H4 (cell line): ENCODE measurements at places on chromosomes 11 and 22. TPM values are rescaled to one million over a fixed set of nuclear protein-coding genes. Genes with fewer than 3 reads are reported as not detected.
A peak's percentile ranks its signal among the peaks of the same experiment; 100 is the strongest.

HOATZ gene
- not detected in 2 replicates for total RNA-seq

DNA sequence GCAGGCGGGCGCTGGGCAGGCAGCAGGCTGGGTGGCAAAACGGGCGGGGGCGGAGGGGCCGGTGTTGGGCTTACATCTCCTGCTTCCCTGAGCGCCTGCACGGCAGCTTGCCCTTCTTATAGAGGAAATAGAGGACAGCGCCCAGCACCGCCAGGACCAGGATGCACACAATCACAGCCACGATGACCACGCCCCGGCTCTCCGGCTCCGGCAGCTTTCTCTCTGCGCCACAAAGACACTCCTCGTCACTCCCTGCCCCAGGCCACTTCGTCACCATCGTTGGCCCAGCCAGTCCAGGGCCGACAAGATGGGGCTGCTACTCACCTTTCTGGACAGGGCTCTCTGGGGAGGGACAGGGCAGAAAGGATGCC is 6.3 kb downstream of the MCAM start:
- DNase-seq = no peak

GRCh38 chr22:23061471-23062280 is 8.6 kb upstream of the GNAZ start:
- DNase-seq = no peak

DNA sequence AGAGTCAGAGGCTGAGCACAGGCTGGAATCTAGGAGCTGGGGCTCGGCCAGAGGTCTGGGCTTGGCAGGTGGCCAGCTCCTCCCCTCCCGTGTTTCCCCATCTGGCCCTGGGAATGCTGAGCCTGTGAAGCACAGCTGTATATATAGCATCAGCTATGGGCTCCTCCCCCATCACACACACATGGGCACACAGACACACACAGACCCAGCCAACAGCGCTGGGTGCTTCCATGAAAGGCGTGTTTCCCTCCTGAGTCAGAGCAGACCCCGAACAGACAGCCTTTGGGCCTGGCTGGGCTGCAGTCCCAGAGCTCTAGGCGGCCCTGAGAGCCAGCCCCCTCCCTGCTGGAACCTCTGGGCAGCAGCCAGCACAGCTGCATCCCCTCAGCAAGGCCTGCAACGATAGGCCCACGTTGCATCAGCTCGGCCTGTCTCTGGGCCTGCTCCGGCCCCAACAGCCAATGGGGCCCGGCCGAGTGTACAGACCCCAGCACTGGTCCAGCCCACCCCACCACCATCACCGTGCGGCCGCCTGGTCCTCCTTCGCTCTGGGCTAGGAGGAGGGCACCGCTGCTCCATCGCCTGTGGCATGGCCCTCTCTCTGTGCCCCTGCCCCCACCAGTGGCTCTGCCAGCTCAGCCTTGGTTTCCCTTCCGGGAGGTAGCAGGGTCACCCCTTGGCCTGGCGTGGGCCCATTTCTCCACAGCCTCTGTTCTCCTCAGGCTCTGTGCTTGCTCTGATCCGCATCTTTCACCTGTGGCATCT is 7.6 kb upstream of the SERPINH1 start:
- DNase-seq = peak; percentile 99

USP2 gene
- total RNA-seq = 0.21 and 0.29 TPM in 2 replicates
